T47D (cell line): ENCODE measurements at places on chromosomes 6 and 20.

- DNase-seq = no peak
Measured at GRCh38 chr6:11241793-11242201, 9.3 kb upstream of the NEDD9 start.

DNA sequence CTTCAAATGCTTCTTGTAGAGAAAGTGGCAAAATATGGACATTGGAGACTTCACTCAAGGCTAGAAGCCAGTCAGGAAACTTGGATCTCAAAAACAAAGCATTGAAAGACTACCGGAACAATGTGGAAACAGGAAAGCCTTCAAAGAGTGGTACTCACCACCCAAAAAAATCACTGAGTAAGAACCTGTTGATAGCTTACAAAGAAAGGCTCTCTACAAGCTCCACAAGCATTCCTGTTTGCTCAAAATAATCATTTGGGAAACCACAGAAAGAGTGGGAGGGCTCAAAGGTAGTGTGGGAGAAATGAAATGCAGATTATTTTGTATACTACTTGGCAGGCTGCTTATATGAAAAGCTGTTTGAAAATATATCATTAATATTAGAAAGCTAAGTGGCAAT is 9.5 kb upstream of the DST start:
- DNase-seq = no peak

GRCh38 chr6:144174006-144174405 is 23.7 kb downstream of the STX11 start:
- DNase-seq = no peak

- no peak for DNase-seq
Measured at GRCh38 chr6:111258615-111259088, 171.3 kb downstream of the SLC16A10 start.

DNA sequence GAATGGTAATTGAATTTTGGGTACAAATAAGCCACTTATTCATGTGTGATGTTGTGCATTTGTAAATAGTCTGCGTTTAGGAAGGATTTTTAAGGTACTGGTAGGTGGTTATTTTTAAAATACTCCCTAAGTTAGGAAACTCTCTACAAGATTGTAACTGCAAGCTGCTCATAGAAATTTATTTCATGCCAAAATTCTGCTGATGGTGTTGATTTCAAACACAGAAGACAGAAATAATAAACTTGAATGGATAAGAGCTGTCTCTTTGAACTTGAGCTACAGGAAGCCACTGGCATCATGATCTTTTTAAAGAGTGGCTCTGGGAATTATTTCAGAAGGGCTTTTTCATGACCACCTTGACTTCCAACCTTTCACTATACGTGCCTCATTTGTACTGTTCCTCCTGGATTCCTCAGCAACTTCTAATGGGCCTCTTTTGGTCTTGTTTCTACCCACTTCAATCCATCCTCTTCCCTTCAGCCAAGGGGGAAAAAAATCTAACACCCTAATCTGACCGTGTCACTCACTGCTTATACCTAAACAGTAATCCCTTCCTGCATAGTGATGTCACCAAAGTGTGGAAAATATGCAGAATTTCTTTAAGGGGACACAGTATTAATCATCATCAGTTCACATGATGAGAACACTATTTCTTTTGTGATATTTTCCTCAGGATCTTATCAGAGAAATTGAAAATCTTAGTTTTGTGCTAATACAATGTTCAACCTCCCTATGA is 113.6 kb downstream of the PFDN4 start:
- DNase-seq = no peak

DNA sequence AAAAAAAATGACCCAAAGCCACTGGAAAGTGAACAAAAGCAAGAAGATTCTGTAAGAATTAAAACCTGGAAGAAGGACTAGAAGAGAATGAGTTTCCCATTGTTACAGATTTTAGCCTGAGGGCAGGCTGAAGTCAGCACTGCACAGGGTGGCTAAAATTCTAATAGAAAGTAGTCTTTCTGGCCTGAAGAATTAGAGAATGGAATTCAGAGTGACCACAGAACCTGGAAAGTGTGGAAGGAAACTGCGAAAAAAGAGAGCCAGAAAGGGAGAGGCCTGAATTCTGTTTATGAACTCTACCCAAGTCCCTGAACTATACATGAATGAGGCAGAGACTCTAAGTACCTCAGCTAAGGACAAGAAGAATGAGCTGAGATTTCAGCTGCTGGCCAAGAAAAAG is 38.9 kb upstream of the FILIP1 start:
- no peak for DNase-seq

DNA sequence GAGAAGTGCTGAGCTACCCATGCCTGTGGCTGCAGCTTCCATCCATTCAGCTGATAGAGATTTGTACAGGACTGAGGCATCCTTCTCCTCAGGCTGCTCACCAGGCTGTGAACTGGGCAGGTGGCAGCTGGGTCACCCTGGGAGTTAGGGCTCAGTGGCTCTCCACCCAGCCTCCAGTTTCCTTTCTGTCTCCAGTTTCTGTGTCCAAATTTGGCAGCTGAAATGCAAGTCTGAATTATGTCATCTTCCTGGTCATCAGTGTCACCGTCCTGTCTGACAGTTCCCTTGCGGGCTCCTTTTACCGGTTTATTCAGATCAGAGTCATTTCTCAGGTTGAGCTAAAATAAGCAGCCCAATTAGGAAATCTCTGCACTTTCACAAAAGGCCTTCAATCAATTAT is 93.3 kb downstream of the EDN1 start:
- DNase-seq = no peak

DNA sequence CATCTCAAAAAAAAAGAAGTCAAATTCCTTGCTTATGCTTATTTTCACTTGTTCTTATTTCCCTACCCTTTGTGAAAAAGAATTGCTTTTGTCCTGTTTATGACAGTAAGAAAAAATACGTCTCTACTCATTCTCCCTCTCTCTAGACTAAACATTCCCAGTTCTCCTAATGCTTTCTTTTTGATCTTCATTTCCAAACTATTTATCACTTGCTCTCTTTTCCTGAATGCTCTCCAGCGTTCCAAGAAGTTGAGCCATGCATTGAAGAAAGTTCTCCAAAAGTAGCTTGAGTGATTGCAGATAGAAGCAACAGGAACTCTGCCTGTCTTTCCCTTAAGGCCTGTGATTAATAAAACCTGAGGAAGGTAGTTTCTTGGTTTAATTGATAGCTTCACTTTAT is 53.1 kb upstream of the TMEM170B start:
- DNase-seq = no peak

- DNase-seq = no peak
Measured at GRCh38 chr6:17928514-17929430, 58.7 kb downstream of the KIF13A start.

DNA sequence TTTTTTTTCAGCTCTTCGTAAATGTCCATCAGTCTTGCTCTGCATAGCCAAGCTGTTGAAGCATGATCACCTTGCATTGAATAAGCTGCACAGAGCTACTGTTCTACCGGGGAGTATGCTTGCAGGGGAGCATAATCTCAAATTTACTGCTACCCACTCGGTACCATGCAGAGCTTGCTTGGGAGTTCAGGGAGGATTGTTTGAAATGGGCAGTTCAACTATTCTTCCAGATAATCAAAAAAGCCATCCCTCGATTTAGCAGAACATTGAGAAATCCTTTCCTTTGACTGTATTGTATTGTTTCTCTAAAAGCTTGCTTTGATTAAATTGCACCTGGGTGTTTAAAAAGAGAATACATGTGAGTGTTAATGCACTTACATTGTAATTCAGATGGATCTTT is 332.6 kb downstream of the UTRN start:
- no peak for DNase-seq

GRCh38 chr6:753486-753885 is 60.5 kb upstream of the EXOC2 start:
- DNase-seq = no peak

- no peak for DNase-seq
Measured at GRCh38 chr6:139922236-139922635, 547.8 kb upstream of the CITED2 start.

DNA sequence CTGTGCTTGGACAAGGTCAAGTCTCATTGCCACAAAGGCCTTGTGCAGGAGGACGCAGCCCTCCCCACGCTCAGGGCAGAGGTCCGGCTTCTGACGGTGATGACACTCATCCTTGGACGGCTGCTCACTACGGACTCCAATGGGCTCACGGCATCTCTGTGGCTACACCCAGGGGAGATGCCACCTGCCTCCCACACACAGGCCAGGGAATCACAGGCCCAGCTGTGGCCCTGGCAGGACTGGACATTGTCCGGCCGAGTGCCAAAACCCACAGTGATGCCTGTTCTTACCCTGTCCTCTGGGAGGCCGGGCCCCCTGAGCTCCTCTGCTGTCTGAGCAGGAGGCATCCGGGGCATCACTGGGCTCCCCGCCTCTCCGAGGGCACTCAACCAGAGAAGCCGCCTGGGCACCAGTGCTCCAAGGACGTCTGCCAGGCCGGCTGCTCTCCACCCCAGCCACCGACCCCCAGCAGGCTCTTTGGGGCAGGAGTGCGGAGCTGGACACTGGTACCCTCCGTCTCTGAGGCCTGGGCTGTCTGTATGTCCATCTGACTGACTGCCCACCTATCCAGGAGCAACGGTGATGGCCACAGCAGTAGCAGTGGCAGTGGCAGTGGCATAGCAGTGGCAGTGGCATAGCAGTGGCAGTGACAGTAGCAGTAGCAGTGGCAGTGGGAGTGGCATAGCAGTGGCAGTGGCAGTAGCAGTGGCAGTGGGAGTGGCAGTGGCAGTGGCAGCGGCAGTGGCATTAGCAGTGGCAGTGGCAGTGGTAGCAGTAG is 1.9 kb downstream of the RBBP8NL start:
- DNase-seq = no peak

DNA sequence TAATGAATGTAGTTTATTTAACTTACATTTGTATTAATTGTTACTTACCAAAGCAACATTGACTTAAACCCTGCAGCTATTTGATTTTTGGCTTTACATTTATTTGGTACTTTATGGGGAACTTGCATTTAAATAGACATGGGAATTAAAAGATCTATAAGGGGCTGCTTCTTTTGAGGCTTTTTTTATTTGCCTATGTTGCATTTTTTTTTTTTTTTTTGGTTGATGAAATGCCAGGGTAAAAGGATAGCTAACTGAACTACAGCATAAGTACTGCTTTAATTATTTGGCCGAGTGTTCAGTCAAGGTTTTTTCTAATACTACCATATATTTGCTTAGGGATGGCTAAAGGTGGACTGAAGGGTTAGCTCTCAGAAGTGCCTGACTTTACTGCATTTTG is 62.5 kb upstream of the CDH4 start:
- DNase-seq = no peak

GRCh38 chr20:52494244-52494643 is 302.7 kb upstream of the ZFP64 start:
- no peak for DNase-seq

GRCh38 chr6:82217018-82217586 is 30.4 kb downstream of the IBTK start:
- DNase-seq = no peak

- no peak for DNase-seq
Measured at GRCh38 chr6:1597121-1597744, 12.5 kb upstream of the FOXC1 start.

DNA sequence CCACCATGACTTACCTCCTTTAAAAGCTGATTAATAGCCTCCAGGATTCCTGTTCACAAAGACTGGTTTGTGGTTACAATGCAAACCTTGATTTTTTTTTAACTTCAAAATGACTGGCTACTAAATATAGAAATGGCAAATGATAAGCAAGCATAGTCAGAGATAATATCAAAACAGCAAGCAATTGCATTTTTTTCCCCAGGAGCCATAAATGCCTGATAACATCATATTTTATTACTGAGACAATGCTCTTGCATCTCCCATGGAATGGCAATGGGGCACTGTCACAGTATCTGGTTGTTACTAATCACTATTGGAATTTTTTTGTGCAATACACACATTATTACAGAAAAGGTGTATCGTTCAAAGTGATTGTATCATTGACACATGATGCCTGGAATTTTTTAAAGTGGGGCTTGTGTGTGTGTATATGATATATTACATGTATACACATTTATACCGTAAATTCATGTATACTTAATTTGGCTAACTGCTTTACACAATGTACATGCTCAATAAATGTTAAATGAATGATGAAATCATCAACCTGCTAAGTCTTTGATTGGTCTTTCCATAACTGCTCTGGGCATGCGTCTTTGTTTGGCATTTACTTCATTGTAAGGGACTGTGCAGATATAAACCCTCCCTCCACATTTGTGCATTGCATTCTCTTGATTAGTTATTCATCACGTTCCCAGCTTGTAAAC is 980 bp upstream of the SALL4 start:
- DNase-seq = no peak
